ENCODE measurements at places on chromosomes 3 and 15.

DNA sequence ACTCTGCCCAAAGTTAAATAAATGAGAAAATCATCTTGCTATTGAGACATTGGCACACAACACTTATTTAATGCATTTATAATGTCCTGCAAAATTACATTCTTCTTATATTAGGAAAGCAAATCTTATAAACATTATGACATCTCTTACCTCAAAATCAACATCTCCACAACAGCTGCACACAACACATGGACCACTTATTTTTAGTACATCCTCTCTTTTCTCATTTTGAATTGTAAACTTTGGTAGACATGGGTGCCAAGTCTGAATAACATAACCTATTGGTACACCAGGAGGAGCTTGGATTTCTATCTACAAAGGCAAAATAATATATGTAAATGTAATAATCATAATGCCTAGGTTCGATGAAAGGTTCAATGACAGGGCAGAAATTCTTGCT lies 23.0 kb downstream of the PLSCR1 start:
- no peak for DNase-seq

DNA sequence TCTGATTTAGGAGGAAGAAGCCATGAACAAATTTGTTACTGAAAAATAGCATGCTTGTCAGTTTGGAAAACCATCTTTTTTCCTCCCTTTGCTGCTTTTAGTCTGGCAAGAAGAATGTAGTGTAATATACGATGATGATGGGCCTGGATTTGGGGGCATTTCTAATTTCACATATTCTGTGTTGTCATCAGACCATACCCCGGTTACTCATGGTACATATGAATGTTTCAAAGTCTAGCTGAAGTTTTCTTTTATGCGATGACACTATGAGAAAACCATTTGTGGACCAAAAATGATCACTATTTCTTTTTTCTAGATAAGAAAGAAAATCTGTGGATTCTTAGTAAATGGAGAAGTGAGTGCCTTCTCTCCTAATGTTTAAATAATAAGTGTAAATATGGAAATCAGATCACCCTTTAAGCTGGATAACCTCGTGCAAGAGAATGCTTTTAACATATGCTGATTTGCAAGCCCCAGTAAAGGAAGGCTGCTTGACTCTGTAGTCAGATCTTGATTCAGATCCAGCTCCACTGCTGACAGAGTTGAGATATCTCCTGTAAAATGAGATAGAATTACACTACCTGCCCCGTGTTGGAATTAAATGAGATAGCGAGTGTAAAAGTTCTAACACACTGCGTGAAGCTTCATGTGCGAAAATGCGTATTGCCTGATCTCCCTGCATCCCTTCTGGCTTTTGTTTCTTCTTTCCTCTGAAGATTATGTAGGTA lies 3.0 kb downstream of the MEF2A start:
- DNase-seq: no peak

DNA sequence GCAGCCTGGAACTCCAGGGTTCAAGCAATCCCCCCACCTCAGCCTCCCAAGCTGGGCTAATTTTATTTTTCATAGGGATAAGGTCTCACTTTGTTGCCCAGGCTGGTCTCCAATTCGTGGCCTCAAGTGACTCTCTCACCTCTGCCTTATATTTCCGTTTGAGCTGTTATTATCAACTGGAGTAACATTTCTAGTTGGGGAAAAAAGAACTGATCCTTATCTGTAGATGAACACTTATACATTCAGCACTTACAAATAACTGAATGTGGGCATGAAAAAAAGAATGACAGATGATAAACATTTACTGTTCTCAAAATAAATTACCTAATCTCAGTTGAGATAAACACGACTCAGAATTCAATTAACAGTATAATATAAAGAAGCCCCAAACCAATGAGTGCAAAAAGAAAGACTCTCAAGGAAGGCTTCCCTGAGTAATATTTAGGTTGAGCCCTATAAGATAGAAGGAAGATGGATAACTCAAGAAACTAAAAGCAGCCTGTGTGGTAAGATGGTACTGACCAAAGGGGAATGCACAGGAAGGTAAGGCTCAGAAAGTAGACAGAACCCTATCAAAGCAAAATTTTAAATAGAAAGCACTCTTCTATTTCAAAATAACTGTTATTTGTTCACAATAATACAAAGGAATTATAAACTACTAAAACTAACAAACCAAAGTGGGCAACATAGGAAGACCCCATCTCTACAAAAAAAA lies 11.8 kb downstream of the UBE3A start:
- DNase-seq: no peak

DNA sequence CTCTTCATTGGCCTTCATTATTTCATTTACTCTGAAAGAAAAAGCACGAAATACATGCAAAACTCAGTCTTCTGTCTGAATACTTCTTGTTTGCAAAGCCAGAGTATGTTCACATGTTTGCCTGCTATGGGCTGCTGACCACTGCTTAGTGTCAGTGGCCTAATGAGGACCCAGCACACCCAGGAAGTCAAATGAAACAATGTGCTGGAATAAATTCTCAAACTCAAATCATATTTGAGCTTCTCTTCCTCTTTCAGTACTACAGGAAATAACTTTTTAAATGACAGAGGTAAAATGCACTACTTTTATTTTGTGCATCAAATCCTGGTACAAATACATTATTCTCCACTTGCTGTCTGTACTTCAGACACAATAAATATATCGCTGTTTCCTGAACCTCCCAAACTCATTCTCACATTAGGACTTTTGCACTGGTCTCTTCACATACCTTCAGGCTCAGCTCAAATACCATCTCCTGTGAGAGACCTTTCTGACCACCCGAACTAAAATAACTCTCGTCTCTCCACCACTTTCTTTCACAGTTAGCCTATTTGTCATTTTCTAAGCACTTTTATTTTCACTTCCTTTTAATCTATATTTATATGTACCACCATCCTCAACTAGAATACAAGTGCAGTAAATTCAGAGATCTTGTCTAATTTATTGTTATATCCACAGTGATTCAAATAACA lies 176.8 kb downstream of the TUSC7 start:
- DNase-seq: no peak

DNA sequence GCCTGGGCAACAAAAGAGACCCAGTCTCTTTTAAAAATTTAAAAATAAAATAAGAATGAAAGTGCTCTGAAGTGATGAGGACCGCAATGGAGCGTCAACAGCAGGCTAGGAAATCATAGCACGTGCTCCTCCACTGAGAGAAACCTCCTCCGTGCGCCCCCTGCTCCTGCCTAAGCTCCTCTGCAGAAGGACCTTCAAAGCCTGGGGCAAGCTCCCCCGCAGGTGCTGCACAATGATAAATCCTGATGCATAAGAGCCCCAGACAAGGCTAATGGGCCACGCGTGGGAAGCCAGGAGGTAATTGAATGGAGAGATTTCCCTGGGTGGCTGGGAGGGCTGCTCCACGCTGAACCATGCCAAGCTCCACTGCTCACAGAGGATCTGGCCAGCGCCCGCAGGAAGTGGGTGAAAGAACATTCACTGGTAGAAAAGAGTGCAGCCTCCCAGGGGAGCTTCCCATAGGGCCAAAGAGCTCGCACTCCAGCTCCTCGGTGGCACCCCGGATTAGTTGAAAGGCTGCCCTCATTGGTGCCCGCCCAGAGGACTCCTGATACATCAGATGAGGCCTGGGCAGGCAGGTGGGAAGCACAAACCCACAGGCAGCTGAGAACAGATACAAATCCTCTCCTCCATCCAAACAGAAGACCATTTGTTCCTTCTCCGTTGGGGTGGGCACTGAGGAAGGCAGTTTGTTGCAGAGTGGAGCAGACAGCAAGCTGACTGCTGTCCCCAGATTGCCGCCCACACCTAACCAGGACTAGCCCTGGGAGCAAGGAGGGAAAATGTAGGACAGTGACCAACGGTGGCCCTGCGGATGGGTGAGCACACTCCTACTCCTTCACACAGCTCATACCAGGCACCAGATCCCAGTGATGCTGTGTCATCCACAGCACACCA lies 52.5 kb downstream of the CPN2 start:
- DNase-seq: no peak
